ENCODE measurements at places on chromosomes 3 and 15.

DNA sequence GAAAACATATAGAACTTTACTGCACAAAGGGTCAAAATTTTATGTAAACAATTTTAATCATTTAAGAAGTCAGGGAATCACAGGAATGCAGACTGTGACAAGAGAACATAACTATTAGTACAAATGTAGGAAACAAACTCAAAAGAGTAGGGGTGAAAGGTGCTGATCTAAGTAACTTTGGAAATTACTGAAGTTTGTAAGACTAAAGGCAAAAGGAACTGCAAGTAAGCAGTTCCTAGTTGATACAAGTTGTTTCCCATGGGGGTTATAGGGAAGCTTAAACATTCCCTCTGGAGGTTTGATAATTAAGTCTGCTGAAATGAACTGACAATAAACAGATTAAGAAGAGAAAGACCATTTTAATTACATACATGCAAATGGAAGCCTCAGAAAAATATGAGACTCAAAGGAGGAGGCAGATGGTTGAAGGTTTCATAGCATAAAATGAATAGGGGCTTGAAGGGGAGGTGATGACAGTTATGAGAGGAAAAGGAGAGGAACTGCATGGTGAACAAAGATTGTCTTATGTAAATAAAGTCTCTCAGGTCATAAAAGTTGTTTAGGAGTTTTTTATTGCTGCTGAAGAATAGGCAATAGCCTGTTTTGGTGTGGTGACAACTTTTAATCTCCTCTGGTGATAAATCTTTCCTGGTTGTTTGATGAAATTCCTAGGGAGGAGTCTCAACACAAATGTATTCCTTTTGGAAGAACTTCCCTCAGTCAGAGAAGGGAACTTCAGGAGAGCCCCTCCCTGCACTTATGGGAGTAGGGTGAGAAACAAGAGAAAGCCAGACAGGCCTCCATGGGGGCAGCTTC is 17.1 kb downstream of the SETMAR start:
- DNase-seq: no peak

DNA sequence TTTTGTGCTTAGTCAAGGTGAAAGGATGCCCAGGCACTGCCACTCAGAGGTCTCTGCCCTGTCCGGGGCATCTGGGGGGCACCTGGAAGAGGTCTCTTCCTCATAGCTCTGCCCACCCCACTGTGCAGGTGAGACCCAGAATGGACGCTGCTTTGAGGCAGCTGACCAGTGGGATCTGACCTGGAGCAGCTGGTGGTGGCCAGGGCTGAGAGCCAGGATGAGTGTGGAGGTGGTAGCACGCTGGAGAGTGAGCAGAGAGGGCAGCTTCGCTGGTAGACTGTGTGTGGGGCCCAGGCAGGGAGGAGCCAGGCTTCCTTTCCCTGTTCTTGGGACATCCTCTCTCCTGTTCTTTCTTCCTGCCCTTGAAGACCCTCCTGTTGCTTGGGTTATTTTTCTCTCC is 32.2 kb upstream of the PLA2G4E start:
- no peak for DNase-seq

DNA sequence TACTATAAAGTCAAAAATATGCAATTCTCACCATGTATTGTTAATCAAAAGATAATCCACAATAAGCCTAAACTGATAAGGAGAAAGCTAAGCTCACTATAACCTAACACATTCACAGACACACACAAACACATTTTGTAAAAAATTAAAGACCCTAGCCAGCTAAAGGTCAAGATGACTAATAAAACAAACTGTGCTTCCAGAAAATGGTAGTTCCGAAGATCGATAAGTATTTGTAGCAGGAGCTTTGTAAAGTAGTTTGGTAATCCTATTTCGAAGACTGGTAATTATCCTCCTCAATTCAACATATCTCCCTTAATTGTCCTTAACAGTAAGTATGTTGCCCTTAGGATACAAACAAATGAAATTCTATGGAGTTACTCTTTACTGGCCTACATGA is 62.9 kb upstream of the CHMP2B start:
- DNase-seq: no peak

DNA sequence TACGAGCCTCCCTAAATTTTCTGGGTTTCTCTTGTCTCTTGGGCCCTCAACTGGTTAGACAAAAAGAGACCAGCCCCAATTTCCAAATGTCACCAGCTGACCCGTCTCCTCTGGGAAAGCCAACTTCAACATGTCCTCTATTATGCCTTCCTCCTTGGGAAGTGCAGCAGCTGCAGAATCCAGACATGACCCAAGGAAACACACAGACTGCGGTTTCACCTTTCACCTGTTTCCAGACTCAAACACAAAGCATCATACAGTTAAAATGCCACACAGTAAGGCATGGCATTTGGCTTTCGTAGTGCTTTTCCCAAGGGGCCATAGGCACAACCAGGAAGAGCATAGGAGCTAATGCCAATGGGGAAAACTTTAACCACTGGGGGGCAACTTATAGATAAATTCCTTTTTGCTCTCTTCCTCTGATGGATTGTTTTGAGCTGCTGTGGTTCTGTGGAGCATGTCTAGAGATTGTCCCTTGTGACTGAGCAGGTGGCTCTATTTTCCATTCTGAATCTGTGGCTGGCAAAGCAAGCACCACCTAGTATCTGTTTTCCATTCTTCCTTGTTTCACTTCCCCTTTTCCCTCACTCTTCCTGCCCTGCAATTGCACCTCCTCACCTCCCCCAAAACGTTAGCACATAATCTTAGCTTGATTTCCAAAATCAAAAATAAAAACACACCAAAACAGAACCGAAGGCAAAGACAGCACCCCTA is 49.3 kb downstream of the HHLA2 start:
- DNase-seq: no peak

DNA sequence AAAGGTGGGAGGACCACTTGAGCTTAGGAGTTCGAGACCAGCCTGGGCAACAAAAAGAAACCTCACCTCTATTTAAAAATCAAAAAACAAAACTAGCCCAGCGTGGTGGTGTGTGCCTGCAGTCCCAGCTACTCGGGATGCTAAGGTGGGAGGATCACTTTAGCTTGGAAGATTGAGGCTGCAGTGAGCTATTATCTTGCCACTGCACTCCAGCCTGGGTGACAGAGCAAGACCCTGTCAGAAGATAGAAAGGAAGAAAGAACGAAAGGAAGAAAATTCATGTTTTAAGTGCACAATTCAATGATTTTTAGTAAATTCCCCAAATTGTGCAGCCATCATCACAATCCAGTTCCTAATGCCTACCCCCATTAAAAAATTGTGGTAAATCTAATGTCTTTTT is 7.8 kb downstream of the FSD2 start:
- DNase-seq: no peak

DNA sequence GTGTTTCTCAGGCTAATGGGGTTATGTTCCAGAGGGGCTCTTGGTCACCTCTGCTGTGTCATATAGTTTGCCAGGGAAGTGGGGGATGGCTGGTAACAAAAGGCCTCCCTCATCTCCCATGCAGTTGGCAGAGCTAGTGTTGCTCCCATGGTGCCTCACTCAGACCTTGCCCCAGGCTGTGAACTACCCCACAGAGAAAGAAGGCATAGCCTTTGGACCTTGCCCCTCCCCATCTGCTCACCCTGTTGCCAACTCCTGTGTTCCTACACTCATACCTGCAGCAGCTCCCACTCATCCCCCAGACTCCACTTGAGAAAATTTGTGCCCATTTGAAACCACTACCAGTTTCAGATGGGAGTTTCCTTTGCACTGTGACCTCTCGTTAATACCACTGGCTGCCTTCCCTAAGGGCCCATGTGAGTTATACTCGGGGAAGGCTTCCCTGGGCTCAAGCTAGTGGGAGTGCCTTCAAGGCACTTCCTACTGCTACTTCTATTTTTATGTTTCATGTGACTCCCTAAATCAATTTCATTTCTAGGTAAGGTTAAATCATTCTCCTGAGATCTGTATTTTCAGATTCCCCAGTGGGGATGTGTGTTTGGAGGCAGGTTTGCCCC is 25.3 kb upstream of the COPB2 start:
- DNase-seq: no peak

DNA sequence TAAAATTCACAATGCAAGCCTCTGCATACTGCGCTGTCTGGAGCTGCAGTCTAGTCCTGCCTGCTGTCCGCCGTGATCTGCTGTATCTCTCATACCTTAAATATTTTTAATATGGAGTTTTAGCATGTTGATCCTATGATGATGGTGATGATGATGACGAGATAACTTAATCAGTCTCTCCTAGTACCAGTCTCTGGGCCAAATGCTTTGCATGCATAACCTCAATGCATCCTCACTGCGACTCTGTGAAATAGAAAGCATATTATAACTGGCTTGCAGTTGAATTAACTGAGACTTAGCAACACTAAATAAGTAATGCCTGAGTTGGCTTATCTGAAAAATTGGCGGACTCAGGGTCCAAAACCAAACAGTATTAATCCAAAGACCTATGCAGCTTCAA is 38.4 kb upstream of the BCHE start:
- DNase-seq: no peak

All from hematopoietic multipotent progenitor cell (in vitro differentiated cells).